ENCODE measurements at places on chromosomes 3 and 15. TPM values are rescaled to one million over a fixed set of nuclear protein-coding genes. Genes with fewer than 3 reads are reported as not detected.

Gene EFL1
- 34.6 TPM for total RNA-seq

Gene EOMES
- total RNA-seq = 6.9 TPM

Gene ITIH3
- total RNA-seq = not detected

Gene NR2E3
- total RNA-seq = not detected

Gene ASB7
- total RNA-seq = 21.2 TPM

Gene FRMD5
- total RNA-seq = 25.3 TPM

Gene P3H2
- 2.4 TPM for total RNA-seq

Gene AAGAB
- total RNA-seq = 40.4 TPM

Gene HCLS1
- 0.82 TPM for total RNA-seq

Gene GP9
- not detected for total RNA-seq

Gene ABI3BP
- 1.2 TPM for total RNA-seq

Gene COLQ
- total RNA-seq = 1.6 TPM

Gene TEX55
- not detected for total RNA-seq

Gene AGTR1
- 0.41 TPM for total RNA-seq

Gene EFCC1
- total RNA-seq = 0.41 TPM

Gene ERC2
- 77.9 TPM for total RNA-seq

Gene TGM4
- not detected for total RNA-seq

Gene CCDC33
- total RNA-seq = 0.41 TPM

Gene STXBP5L
- 11.0 TPM for total RNA-seq

Gene TNIK
- total RNA-seq = 75.4 TPM

Gene LAMB2
- total RNA-seq = 30.2 TPM

Gene XCR1
- not detected for total RNA-seq

Gene ZNF662
- 16.7 TPM for total RNA-seq

Gene NLGN1
- total RNA-seq = 59.1 TPM

Gene GNL3
- 70.1 TPM for total RNA-seq

Gene PPM1L
- 63.2 TPM for total RNA-seq

Gene ZIC1
- total RNA-seq = 20.0 TPM

Gene FANCD2OS
- total RNA-seq = not detected

Gene WDR48
- total RNA-seq = 111 TPM

Gene ISL2
- not detected for total RNA-seq

Gene RARRES1
- 4.5 TPM for total RNA-seq

Gene PLA2G4E
- not detected for total RNA-seq

Gene PLOD2
- 14.7 TPM for total RNA-seq

Gene TF
- 4.1 TPM for total RNA-seq

Gene STX19
- total RNA-seq = not detected

Gene VEPH1
- 13.0 TPM for total RNA-seq

Gene GNB5
- 34.2 TPM for total RNA-seq

Gene PLSCR2
- total RNA-seq = not detected

Gene PAK6
- total RNA-seq = 11.8 TPM

Gene GOLGA8G
- not detected for total RNA-seq

Gene GOLGA6L7
- not detected for total RNA-seq

Gene C3orf85
- not detected for total RNA-seq
